ENCODE measurements at places on chromosomes 3 and 15.
A peak's percentile ranks its signal among the peaks of the same experiment; 100 is the strongest.

GRCh38 chr15:61879219-61879618 is 181.0 kb downstream of the VPS13C start:
- DNase-seq = no peak

GRCh38 chr3:190305406-190305805 is 16.8 kb downstream of the CLDN1 start:
- no peak for DNase-seq

DNA sequence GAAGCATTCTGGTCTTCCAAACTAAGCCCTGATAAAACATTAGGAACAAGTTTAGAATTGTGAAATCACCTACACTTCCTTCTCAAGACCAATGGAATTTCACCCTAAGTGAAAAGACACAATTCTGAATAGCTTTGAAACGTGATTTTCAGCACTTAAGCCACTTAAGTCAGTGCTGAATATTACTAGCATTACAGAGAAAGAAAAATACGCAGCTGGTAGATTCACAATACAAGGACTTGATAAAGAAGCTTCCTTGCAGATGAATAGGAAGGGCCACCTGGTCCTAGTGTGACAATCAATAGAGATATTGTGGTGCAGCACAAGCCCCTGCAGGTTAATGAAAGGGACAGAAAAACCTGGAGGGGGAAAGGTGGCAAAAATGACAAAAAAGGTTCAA is 353.1 kb upstream of the ALCAM start:
- no peak for DNase-seq

GRCh38 chr3:193782276-193782647 is 189.3 kb downstream of the OPA1 start:
- no peak for DNase-seq

DNA sequence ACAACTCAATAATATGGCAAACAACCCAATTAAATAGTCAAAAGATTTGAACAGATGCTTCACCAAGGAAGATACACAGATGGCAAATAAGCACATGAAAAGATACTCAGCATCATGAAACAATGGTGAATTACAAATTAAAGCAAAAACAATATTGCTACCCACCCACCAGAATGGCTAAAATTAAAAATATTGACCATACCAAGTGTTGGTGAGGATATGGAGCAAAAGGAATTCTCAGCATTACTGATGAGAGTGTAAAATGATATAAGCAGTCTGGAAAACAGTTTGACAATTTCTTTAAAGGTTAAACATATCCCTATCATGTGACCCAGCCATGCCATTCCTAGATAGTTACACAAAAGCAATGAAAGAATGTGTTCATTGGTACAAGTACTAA is 5.7 kb upstream of the PXYLP1 start:
- no peak for DNase-seq

DNA sequence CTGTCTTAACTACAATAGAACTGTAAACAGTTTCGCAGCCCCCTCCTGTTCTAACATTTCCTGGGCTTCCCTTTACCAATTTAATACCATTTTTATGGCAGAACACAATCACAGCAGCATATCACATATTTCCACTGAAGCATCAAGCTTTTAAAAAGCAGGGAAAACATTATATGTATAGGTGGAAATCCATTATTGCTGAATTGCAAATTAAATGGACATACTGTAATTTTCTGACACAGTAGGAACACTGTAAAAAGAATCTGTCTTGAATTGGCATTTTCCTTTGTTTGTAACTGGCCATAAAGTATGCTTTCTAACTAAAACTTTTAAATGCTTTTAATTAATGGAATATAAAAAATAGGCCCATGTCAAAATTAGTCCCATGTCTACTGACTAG is 1385.8 kb downstream of the SI start:
- no peak for DNase-seq

GRCh38 chr3:149646181-149646766 is 11.6 kb downstream of the WWTR1 start:
- DNase-seq = no peak

DNA sequence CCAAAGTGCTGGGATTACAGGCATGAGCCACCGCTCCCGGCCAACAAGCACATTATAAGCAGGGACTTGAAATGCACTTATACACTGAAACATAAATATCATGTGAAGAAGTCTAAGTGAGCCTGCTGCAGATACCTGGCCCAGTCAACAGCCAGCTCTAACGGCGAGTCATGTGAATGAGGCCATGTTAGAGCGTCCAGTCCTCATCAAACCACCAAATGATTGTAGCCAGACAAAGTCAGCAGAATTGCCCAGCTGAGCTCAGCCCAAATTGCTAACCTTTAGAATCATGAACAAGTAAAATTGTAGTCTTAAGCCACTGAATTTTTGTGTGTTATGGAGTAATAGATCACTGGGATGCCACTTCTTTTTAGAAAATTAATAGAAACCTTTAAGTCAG is 37.8 kb upstream of the UACA start:
- no peak for DNase-seq

DNA sequence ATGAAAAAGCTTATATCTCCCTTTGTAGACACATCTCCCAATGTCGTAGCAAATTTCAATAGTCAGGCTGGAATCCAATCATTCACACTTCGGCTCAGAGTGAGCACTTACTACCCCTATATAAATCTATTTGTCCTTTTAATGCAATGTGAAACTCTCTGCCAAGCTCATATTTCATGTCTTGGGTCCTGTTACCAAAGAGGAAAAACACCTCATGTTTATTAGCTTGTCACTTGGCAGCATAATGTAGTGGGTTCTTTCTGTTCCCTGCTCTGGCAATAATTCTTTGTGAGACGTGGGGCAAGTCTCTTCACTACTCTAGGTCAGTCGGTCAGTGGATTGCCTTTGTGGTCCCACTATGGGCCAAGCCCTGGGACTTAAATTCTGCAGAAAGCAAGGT is 107.1 kb downstream of the SRGAP3 start:
- DNase-seq = no peak

DNA sequence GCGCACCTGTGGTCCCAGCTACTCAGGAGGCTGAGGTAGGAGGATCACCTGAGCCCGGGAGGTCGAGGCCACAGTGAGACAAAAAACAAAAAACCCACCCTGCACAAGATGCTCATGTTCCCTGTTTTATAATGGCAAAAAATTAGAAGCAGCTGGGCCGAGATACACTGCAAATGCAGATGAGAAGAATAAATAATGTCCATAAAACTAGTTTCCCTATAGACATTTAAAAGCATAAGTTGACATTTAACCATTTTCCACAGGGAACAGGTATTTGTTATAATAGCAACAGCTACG is 537 bp upstream of the SCAP start:
- DNase-seq = no peak

GRCh38 chr3:144687862-144688261 is 716.2 kb downstream of the DIPK2A start:
- DNase-seq = no peak

DNA sequence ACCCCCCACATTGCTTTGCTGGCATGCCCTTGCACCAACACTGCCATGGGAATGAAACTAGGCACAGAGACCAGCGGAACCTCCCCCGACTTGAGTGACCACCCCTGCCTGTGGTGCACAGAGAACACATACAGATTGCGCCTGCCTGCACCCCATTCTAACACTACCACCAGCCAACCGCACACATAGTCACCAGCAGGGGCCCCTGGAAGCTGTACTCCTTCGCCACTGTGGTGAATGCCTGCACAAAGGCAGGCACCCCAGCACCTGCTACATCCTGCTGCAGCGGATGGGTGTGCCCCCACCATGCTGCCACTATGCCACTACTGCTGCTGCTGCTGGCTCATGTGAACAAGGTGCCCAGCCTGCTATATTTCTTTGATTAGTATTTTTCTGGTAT is 27.4 kb upstream of the DNAAF4 start:
- DNase-seq = no peak

DNA sequence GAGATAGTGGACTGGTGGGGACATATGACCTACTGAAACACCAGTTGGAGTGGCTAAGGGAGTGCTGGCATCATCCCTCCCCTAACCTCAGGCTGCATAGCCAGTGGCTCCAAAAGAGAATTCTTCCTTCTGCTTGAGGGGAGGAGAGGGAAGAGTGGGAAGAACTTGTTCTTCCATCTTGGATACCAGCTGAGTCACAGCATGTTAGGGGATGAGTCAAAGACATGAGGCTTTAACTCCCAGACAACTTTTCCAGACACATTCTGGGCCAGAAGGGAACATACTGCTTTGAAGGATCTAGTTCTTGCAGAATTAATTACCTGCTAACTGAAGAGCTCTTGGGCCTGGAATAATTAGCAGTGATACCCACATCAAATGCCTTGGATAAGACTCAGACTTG is 36.8 kb upstream of the PEX5L start:
- DNase-seq = no peak

GRCh38 chr3:30733209-30733608 is 126.8 kb downstream of the TGFBR2 start:
- no peak for DNase-seq

DNA sequence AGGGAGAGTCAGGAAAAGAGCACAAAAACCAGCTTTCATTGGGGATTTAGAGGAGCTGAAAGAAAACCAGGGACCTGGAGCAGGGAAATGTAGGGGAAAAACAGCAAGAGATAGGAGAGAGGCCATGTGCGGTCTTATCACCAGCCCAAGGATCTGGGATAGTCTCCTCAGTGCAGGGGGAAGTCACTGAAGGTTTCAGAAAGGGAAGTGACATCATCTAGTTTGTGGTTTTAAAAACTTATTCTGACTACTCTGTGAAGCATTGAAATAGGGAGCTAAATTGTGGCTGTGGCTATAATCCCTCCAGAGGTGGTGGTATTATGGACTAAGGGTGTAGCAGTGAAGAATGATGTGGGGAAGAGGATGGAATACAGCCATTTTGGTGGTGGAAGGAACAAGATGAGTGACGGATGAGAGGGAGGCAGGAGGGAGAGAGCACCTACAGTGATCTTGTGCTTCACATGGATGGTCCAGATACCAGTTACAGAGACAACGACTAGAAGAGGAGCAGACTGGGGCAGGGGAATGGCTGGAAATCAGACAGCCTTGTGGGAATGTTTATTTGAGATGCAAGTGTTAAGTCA is 72.7 kb downstream of the HMG20A start:
- no peak for DNase-seq

DNA sequence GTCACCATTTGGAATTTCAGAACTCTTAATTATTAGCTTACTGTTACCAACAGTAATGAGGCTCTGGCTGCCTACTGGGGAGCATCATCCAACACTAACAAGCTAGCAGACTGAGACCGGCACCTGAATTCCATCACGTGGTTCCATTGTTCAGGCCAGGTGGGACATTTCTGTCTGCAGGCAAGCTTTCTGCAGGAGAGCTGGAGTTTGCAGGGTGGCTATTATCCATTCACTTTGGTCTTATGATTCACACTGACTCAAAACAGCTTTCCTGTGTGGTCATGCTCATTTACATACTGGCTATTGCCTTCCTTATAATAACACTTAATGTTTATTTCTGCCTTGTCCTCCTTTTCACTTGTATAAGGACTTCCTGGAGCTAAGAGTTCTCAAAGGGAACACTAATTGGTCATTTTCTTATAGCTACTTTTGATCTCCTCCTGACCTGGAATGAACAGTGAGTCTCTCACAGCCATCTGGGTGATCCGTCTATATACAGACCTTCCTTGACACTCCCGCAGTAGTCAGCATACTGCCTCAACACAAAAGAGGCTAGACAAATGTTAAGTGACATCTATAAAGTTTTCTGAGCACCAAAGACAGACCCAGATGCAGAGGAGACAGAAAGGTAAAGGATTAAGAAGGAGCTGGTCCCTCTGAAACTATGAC is 695.4 kb downstream of the FHIT start:
- no peak for DNase-seq

DNA sequence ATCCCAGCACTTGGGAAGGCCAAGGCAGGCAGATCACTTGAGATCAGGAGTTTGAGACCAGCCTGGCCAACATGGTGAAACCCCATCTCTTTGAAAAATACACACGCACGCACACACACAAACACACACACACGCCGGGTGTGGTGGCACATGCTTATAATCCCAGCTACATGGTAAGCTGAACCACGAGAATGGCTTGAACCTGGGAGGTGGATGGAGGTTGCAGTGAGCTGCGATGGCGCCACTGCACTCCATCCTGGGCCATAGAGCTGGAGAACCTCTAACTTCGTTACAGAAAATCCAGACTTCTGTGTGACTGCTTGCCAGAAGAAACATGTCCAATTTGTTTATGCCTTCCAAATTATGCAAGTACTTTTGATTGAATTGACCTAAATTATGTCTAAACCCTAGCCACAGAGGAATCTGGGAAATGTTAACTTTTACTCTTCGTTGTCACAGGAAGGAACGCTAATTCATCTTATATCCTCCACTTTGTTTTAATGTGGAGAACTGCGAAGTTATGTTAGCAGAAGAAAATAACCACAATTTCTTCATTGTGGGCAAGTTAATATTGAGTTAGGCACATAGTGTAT is 21.7 kb downstream of the TRIM59 start:
- DNase-seq = no peak

- DNase-seq = no peak
Observed at GRCh38 chr3:105518806-105519418, 152.2 kb downstream of the ALCAM start.

- DNase-seq = no peak
Observed at GRCh38 chr15:98554272-98555172, 93.8 kb upstream of the IGF1R start.

- no peak for DNase-seq
Observed at GRCh38 chr3:107681396-107681795, 158.6 kb downstream of the BBX start.

DNA sequence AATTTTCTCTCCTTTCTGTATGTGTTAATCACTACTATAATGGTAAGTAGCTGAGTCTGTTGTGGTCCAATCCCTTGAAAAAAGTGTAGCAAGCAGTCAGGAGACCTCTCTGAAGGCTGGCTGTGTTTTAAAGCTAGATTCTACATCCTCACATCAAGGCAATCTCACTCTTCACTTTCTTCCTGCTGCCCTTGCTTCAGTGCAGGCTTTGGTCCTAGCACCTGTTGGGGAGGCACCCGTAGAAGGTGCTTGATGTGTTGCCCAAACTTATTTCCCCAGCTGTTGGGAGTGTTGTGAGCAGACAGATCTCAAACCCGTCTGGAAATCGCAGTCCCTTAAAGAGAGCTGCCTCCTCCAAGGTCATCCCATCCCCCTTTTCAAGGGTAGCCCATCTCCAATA is 8.6 kb downstream of the FRMD4B start:
- DNase-seq = no peak

DNA sequence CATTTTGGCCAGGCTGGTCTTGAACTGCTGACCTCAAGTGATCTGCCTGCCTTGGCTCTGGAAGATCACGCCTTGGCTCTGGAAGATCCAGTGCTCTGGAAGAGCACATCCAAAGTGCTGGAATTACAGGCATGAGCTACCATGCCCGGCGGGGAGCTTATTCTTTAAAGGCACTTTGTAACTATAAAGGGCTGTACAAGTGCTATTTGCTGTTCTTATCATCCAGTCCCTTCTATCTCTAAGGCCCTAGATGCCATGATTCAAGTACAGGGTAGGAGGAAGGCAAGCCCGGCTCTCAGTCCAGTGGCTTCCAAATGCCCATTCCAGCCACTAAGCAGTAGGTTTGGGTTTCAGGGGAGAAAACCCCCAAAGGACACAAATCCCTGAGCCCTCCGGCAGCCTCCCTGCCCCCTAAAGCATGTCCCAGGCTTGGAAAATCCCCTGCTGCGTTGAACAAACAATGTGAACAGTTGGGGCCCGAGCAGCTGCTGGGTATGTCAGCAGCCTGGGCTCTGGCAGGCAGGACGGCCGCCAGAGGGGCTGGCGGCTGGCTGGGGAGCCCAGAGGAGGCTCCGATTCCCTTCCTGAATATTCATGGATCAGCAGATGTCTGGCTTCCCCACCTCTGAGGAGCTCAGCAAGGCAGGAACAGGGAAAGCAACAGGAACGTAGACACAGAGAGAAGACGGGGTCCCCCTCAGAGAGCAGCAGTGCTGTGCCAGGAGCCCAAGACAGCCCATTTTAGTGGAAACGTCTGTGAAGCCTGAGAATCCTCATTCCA is 7.7 kb downstream of the IGDCC4 start:
- DNase-seq = peak; percentile 80

GRCh38 chr15:95664450-95664849 is 666.0 kb upstream of the NR2F2 start:
- DNase-seq = no peak

Data from left forelimb (tissue), 1 donor.